Stimulated activated CD4-positive, alpha-beta T cell treated with anti-CD3 and anti-CD28 coated beads, Interleukin-15, amount 100 ng/mL, for 24 hours (primary cell): ENCODE measurements at places on chromosomes 1 and 21.

- DNase-seq, result no peak
Observed at GRCh38 chr1:1853593-1854257, 37.2 kb downstream of the GNB1 start.

DNA sequence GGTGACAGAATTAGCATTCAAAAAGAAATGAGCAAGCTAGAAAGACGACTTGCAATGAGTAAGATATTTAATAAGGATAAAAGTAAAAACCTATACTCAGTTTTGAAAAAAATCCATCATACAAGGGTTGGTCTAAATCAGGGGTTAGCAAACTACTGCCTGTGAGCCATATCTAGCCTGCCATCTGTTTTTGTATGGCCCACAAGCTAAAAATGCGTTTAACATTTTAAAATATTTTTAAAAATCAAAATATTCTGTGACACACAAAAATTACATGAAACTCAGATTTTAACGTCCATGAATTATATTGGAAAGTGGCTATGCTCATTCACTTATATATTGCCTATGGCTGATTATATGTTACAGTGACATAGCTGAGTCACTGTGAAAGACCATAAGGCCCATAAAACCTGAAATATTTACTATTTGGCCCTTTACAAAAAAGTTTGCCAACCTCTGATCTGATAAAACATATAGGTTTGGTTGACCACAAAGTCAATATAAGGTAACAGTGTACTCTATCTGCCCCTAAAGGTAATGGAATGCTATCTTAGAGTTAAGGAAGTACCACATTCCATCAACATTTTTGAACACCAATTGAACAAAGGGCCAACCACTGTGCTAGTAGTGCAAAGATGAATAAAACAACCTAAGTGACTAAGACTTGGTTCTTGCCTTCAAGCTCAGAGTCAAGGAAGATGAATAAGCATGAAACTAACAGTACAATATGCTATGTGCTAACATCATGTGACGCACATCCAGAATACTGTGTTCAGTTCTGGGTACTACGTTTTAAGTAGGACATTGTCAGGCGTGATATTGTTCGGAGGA is 3.2 kb downstream of the IFT25 start:
- no peak for DNase-seq

DNA sequence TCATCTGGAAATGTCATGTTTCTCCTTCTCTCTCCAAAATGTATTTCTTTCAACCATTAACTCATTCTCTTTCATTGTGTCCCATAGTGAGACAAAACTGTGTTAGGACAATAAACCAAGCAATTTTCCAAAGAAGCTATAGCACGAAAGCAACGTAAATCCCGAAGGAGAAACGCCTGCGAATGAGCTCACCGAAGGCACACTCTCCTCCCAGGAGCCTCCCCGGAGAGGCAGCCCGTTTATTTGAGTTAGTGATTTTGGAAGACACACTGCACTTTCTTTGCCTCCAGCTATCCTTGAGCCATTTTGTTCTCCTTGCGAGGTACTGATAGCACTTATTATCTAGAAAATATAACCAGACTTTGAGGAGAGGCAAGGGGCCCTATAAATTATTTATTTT is 41.2 kb downstream of the RSPH1 start:
- no peak for DNase-seq

GRCh38 chr1:10694274-10694632 is 102.2 kb downstream of the CASZ1 start:
- peak; percentile 64 for DNase-seq

DNA sequence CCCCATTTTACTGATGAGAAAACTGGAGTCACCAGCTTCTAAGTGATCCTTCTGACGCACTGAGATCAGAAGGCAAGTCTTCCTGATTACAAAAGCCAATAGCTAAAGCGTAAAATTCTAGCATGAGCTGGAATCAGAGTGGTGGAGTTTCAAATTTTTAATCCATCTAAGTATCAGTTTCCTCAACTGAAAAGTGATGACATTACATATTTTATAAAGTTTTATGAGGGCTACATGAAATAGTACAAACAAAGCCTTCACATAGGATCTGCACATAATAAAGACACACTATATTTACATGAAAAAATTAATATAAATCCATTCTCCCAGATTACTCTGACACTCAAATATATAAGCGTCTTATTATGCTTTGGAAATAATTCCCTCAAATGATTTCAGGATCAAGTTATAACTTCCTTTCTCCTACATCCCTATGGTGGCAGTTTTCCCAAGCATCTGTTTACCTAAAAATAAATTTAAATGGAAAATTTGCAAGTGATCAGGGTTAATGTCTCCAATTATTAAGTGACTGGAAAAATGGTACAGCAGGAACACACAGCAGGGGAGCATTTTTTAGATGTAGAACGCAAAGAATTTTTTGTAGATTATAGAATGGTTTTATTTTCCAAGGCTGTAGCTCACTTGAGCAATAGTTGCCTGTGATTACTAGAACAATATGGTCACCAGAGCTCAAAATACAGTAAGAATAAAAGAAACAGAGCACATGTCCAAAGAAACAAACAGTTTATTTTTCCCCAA is 490.4 kb upstream of the C1orf87 start:
- no peak for DNase-seq

GRCh38 chr1:25017436-25018109 is 87.5 kb upstream of the RUNX3 start:
- DNase-seq, result no peak

- no peak for DNase-seq
Observed at GRCh38 chr1:67898033-67898726, 64.9 kb upstream of the GNG12 start.

DNA sequence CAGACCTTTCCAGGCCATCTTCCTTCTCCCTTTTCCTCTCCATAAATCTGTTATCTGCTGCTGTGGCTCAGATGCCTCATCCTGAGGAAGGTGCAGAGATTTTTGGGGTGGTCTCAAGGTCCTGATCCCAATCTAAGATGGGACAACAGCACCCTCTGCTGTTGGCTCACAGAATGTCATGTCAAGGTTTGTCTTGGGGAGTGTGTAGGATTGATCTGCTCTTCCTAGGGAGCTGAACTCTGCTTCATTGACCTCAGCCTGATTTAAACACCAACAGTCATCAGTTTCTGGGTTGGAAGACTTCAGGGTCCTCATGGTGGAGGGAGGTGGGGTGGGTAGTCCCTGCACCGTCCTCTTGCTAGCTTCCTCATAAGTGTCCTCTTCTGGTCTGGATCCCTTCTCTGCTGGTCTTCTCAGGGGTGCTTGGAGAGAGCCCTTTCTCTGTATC is 62.8 kb upstream of the LAX1 start:
- DNase-seq, result peak; percentile 71

GRCh38 chr21:38380481-38381137 is 117.7 kb downstream of the ERG start:
- DNase-seq, result no peak

DNA sequence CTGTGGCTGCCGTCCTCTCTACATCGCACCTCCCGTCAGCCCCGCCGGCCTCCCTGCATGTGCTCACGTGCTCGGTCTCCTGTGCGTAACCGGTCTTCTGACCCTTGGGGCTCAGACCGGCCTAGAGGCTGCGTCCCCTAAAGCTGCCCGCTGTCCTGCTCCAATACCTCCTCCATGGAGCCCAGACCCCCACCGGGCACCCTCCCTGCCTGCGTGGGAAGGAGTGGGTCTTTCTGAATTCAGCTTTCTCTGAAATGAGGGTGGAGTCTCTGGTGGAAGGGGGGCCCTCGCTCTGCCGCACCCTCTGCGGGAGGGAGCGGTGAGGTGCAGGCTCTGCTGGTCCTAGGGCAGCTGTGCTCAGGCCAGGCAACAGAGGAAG is 18.7 kb upstream of the POFUT2 start:
- DNase-seq, result no peak

GRCh38 chr1:230504310-230504709 is 78.2 kb upstream of the PGBD5 start:
- DNase-seq, result no peak

- no peak for DNase-seq
Observed at GRCh38 chr1:117685936-117686806, 80.3 kb downstream of the TENT5C start.

DNA sequence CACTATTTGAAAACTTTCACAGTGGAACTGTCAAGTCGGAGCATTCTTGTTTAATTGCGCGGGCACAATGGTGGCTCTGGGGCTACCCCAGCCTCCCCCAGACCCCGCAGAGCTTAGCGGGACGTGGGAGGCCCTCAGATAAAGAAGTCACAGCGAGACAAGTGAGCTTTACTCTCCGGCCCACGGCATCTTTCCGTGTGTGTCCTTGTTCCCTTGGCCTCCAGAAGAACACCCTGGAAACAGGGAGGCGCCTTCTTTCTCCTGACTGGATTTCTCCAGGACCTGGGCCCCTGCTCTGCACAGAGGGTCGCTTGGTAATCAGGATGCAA is 382.8 kb downstream of the RRAGC start:
- no peak for DNase-seq

GRCh38 chr1:95384567-95384966 is 150.6 kb downstream of the RWDD3 start:
- peak; percentile 16 for DNase-seq

GRCh38 chr21:34942911-34943310 is 106.2 kb downstream of the RUNX1 start:
- DNase-seq, result no peak

GRCh38 chr1:182713939-182714338 is 29.6 kb upstream of the RGS8 start:
- DNase-seq, result no peak

- DNase-seq, result no peak
Observed at GRCh38 chr21:18677632-18678031, 274.0 kb upstream of the TMPRSS15 start.

GRCh38 chr1:240109920-240110636 is 18.4 kb downstream of the FMN2 start:
- no peak for DNase-seq

DNA sequence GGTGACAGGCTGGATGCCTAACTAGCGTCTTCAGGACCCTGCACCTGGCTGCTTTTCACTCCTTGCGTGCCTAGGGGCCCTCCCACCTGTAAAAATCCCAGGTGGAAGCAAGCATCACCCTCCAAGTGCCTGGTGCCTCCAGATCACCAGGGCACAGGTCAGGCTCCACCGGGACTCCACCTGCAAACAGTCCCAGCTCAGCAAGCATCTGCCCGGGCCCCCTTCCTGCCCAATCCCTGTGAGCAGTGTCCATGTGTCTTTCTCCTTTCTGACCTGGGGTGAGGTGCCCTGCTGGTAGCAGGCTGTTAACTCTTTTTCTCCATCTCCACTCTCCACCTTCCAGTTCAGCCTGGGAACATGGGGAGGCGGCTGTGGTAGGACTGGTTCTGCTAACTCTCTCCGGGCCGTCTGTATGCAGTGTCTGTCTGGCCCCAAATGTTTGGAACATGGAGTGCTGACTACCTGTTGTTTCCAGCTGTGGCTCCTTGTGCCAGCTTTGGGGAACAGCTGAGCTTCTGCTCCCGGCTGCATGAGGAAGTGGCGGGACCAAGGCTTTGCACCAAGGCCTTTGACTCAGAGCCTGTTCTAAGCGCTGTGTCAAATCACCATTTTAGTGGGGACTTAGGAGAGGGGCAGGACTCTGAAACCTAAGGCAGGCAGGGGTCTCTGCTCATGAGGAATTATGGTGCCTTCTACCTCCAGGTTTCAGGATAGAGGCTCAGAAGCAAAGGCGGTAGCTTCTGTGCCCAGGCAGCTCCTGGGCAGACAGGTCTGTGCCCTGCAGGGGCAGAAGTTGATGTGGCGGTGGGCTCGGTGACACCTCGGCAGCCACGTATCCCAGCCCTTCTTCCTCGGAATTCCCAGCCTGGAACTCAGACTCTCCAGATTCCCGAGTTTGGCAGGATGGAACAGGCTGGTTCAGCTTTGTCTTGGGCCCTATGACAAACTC is 5.5 kb downstream of the GPR137B start:
- no peak for DNase-seq

GRCh38 chr1:201937624-201938213 is 8.6 kb downstream of the LMOD1 start:
- DNase-seq, result no peak

DNA sequence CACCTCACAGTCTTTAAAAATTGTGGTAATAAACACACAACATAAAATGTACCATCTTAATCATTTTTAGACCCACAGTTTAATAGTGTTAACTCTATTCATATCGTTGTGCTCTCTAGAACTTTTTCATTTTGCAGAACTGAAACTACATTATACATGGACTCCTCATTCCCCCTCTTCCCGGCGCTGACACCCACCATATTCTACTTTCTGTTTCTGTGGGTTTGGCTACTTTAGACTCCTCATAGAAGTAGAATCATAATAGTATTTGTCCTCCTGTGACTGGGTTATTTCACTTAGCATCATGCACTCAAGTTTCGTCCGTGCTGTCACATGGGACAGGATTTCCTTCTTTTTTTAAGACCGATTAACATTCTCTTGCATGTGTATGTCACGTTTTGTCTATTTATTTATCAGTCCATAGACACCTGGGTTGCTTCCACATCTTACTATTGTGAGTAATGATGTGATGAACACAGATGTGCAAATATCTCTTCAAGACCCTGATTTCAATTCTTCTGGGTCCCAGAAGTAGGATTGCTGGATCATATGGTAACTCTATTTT is 62.9 kb upstream of the TMPRSS2 start:
- no peak for DNase-seq

GRCh38 chr1:37692834-37693175 is 489 bp downstream of the CDCA8 start:
- no peak for DNase-seq

DNA sequence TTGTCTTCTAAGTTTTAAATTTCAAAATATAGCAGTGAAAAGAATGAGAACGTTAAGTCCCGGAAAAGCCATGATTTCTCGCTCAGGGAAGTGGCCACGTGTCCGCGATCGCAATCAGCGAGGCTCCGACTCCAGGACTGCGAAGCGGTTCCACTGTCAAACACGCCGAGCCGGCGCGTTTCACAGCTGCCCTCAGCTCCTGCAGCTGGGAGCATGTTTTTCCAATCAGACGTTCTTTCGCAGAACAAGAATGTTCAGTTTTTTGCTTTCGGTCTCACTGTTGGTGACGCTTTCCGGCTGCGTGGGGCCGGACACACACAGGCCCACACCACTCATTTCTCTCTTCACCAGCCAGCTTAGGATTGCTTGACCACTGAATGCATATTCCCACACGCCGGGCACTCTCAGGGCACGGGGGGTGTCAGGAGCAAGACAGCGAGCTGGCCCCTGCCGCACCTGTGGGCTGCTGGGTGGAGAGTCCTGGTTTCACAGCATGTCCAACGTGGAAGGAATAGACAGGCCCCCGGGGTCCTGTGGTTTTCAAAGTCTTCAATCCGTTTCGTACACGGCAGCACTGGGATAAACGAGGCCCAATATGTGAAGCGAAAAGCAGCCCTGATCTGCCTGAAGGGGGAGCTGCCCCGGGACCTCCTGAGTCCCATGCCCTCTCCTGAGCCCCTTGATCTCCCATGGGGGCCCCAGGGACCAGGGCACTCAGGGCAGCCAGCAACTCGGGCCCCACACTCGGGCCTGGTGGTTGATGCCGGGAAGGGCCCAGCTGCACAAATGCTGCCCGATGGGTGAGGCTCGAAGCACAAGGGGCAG is 47.3 kb upstream of the COL18A1 start:
- no peak for DNase-seq
